ENCODE measurements at places on chromosomes 5 and 9. TPM values are rescaled to one million over a fixed set of nuclear protein-coding genes. Genes with fewer than 3 reads are reported as not detected.

ZNF474 gene
- not detected for total RNA-seq

SLC6A18 gene
- not detected for total RNA-seq

FAM120AOS gene
- 47.1 TPM for total RNA-seq

IL7R gene
- not detected for total RNA-seq

DNA sequence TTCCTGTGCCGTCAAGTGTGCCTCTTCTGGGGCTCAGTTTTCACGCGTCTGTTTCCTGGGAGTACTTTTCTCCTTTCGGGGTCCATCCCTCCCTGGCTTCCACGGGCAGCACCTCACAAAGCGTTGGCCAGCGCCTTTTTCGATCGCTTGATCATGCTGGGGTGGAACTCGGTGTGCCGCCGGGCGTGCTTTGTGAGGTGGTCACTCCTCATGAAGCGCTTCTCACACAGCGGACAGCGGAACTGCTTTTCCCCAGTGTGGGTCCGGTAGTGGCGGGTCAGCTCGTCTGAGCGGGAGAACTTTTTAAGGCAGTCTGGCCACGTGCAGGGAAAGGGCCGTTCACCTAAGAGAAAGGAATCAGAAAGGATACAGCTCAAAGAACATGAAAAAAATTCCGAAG is 26.8 kb downstream of the KLF9 start:
- no peaks in the 10 kb centered on the region for H3K4me1 ChIP-seq
- H3K4me3 ChIP-seq, result no peak overlapping the region
- no peak overlapping the region for H3K27ac ChIP-seq
- DNase-seq, result no peak

DNA sequence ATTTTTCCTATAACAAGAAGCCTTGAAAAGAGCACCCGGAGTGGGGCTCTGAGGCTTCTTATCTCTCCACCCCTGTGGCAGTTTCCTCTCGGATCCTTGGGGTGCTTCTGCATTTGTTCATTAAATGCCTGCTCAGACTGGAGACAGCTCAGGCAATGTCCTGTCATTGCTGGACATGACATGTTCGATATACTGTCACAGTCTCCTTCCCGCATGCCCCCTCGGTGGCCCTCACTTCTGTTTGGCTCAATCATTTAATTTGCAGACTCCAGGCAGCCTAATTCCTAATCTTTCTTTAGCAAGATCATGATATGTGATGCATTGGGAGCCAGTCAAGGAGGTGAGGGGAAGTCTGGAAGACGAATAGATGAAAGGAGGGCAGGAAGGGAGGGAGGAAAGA is 37.5 kb upstream of the CPEB4 start:
- peaks cover 4% of the 10 kb centered on the region for H3K4me1 ChIP-seq
- no peak overlapping the region for H3K4me3 ChIP-seq
- no peaks in the 10 kb centered on the region for H3K36me3 ChIP-seq
- H3K27me3 ChIP-seq, result 0 out of 2 replicates have a peak, but pooled peaks cover 4% of the 10 kb centered on the region
- H3K27ac ChIP-seq, result no peak overlapping the region
- DNase-seq, result no peak
